ENCODE measurements at places on chromosomes 2 and 18.

DNA sequence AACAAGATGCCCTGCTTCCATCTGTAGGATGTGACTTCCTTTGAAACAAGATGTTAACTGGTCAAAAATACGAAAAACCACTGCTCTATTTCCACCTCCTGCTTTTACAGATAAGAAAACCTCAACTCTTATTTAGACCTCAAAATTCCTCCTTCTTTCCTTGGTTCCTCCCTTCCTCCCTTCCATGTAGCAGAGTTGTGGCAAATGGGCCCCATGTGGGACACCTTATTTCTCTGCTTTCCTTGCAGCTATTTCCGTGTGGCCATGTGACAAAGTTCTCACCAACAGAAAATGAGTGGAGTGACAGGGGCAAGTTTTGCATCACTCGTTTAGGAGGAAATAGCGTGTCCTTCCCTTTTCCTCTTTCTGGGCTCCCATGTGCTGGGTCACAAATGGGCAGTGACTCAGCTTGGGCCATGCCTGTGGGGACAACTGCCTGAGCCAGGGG, 69.4 kb upstream of the SMAD2 start:
- DNase-seq: no peak

GRCh38 chr2:102147935-102148334, 5.4 kb downstream of the IL1R1 start:
- DNase-seq: no peak

- DNase-seq: no peak
Observed at GRCh38 chr18:21183670-21184069, 58.4 kb upstream of the GREB1L start.

- DNase-seq: no peak
Observed at GRCh38 chr2:199310771-199311585, 146.8 kb downstream of the SATB2 start.

DNA sequence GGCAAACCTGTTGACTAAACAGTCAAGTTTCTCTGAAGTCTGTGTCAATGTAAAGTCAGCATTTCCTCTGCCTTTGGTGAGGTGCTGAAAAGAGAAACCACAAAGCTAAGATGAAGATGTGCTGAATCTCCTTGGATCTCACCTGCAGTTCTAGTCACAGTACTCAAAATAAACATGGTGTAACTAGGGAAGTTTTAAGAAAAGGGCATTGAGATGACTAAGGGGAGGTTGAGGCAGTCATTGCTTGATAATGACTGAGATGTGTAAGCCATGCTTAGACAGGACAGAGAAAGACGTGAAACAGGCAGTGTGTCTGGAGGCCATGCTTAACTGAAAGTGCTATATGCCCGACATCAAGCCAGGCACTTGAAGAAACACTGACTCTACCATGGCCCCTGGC, 1010.0 kb upstream of the CELF4 start:
- DNase-seq: no peak

DNA sequence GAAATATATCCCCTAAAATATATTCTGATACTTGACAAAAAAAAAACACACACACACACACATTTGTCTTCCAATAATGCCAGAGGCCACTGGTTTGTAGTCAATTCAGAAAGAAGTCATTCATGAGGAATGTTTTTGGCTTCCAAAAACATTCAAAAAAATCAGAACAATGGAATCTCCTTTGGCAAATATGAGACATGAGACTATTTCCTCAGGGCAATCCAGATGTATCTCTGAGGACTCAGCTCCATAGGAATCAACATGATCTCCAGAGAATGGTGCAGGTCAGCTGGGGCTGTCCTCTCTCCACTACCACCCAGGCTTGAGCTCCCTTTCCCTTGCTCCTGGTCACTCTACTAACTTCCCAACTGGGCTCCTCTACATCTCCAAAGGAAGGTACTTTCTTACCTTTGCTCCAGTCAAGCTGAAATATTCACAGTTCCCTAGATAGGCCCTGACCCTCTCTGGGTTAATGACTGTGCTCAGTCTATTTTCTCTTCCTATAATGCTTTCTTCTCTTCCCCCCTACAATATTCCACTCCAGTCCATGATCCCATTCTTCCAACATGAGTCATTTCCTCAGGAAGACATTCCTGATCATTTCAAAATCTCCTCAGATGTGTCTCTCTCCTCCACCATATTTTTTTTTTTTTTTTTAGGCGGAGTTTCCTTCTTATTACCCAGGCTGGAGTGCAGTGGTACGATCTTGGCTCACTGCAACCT, 145.3 kb downstream of the C1D start:
- no peak for DNase-seq

DNA sequence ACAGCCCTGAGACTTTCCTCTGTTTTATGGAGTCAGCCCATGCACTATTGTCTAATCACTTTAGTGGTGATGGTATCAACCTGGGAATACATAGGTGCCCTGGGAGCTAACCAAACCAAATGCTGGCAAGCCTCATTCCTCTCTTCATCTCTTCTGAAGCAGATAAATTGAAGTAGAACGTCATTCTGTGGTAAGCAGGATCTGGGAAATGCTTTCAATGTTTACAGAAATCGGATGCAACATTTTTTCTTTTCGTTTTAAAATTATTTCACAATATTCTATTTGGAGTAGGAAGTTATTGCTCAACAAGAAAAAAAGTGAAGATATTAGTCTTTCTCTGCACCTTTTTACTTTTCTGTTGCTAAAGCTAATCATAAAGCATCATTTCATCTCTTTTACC, 114.2 kb downstream of the RBMS1 start:
- DNase-seq: no peak

DNA sequence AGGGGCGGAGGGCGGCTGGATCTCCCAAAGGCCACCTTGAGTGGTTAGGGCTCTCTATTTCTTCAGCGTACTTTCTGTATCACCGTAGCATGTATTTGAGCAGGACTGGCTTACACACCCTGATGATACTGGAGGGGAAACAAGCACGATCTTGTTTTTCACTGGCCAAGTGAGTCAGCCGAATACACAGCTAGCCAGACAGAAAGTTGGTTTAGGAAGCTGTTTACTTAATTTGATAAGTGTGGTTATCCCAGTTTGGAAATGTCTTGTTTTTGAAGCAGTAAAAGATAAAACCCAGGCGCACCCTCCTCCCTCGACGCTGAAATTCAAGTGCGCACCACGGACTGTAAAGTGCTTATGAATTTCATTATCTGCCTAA, 582 bp downstream of the RIOK3 start:
- DNase-seq: no peak

GRCh38 chr2:96344011-96344410, 8.4 kb downstream of the NCAPH start:
- DNase-seq: peak; percentile 67

DNA sequence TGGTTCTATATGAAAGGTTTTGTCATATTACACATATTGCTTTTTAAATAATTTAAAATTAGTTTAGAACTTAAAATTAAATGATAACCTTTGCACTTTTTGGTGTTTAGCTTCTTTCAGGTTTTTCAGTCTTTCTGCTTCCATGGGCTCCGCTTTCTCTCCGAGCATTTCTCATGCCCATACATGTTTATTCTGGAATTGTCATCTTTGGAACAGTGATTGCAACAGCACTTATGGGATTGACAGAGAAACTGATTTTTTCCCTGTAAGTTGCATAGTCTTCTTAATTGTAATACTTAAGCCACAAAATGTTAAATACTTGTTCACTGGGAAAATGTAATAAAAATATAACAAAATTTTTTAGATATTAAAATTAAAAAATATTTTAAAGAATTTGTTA, 31.0 kb downstream of the CYBRD1 start:
- DNase-seq: no peak

GRCh38 chr18:13559754-13560153, 166.6 kb downstream of the FAM210A start:
- DNase-seq: no peak

GRCh38 chr2:9113916-9114315, 92.7 kb upstream of the ASAP2 start:
- no peak for DNase-seq

DNA sequence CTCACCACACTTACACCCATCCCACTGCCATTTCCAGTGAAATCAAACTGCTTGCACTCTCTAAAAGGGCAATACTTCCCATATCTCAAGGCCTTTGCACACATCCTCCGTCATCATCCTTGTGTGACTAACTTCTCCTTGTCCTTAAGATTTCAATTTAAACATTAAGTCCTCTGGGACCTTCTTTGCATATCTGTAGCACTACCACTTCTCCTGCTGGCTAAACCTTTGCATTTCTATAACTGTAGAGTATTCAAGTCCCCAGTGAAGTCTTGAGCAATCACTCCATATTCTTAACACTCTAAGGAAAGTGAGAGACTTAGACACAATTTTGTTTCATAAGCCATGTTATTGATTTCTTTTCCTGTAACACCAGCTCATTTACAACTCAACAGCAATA, 136.8 kb upstream of the EPHA4 start:
- DNase-seq: no peak

DNA sequence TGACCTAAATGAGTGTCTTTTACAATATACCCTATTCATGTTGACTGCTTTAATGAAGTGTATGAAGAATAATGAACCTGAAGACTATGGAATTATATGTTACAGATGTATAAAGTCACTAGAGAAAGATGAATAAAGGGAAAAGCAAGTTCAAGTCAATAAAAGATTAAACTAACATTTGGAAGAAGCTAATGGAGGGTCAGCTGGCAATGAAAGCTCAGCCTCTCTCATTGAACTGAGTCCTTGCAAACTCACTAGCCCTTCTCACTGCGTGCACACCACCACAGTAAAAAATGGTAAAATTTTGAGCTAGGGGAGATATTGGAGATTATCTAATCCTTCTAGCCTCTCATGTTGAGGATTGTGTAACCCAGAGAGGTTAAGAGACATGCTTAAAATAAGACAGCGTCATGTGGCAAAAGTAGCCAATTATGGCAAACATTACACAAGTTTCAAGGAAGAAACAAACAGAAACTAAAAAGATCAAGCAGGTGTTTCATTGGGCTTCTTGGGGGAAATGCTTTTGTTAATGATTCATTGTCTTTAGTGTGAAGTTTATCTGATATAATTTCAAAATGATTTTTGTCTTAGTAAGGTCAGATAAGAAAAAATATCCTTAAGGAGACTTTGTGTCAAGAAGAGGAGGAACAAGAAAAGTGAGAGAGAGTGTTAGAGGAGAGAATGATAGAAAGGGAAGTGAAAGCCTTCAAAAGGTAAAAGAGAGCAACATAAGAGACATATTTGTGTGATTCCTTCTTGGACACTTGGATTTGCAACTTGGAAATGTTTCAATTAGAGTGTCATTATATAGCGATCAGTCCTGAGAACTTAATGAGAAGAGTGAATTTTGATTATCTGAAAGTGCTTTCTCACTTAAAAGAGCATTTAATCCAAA, 893.7 kb upstream of the FAM98A start:
- DNase-seq: no peak

DNA sequence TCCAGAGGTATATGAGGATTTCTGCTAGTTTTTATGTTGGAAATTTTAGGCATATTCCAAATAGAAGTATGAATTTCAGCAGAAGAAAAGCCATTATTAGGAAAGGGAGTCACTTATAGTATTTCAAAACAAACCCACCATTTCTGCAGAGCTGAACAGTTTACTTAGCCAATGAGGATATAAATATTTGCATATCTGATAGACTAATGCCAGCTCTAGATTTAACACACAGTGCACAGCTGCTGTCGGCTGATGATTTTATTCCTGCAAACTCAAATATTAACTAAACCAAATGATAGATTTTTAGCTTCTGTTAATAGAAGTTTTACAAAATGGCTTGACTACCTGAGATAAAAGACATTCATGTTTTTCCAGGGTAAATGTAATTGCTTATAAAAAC, 375.8 kb upstream of the FANCL start:
- no peak for DNase-seq

DNA sequence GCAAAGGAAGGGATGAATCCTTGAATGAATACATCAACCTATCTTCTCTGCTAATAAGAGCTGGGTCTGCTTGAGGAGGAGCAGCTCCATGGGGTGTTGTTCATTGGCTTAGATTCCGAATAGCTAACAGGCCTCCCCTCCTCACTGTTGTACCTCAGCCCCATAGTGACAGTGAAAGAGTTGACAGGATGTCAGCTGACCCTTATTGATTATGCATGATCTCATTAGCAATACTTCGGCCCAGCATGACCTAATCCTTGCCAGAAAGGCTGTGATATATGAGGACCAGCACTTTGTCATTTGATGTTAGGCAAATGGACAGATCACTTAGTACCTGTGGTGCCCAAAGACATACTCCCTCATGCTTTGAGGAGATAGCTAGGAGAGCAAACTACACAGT, 1333.7 kb upstream of the CELF4 start:
- no peak for DNase-seq

GRCh38 chr2:27802547-27802946, 31.0 kb downstream of the MRPL33 start:
- no peak for DNase-seq

- no peak for DNase-seq
Observed at GRCh38 chr2:26088038-26088643, 54.3 kb downstream of the RAB10 start.

DNA sequence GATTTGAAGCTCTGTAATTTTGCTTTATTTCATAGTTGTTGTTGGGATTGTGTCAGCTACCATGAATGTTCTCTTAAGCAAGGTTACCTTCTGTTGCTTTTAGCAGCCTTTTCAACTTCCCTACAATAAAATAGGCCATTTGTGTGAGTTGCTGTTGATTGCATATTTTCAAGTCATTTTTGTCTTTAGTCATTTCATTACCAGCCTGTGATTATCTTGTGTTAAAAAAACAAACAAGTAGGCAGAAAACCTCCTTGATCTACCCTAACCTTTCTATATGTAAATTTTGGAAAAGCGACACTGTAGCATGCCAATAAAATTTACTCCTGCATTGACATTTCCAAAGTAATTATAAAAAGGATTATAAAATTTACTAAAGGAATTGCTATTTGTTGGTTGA, 19.3 kb downstream of the GREB1L start:
- no peak for DNase-seq

GRCh38 chr2:79935771-79936657, 368.5 kb downstream of the LRRTM1 start:
- DNase-seq: no peak

GRCh38 chr18:37343542-37343851, 222.1 kb downstream of the CELF4 start:
- no peak for DNase-seq

GRCh38 chr2:227627769-227628168, 10.5 kb downstream of the SCYGR4 start:
- DNase-seq: no peak

DNA sequence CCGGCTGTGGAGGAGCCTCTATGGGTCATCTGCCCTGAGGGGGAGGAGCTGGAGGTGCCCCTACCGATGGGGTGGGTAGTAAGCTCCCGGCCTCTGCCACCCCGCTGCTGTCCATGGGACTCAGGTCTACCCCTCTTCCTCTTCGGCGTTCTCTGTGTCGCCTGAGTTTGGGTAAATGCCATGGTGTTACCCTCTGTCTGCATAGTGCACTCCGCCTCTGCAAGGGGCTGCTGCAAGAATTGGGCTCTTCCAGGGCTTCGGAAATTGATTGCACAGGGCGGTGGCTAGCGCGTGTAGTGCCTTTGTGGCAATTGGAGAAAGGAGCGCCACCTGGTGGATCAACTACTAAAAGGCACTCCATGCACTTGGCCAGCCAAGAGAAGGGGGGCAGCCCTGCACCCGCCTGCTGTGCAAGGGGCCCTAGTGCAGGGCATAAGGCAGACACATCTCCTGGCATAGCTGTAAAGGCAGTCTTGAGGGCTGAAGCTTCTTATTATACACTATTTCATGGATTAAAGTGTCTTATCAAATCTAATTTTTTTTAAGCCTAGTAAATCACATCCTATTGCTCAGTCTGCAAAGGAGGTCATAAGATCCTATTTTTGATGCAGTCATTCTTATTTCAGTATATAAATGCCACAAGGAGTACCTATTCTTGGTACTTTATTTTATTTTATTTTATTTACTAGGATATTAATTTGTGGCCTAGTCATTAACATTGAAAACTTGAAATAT, 308.9 kb downstream of the PDE11A start:
- peak; percentile 54 for DNase-seq

Data from central memory CD8-positive, alpha-beta T cell (primary cell).